ENCODE measurements at places on chromosomes 11 and 22. TPM values are rescaled to one million over a fixed set of nuclear protein-coding genes. Genes with fewer than 3 reads are reported as not detected.

Gene KRTAP5-8
- not detected for polyA plus RNA-seq

Gene TREH
- not detected for polyA plus RNA-seq

Gene OR8D4
- not detected for polyA plus RNA-seq

Gene MIOX
- not detected for polyA plus RNA-seq

DNA sequence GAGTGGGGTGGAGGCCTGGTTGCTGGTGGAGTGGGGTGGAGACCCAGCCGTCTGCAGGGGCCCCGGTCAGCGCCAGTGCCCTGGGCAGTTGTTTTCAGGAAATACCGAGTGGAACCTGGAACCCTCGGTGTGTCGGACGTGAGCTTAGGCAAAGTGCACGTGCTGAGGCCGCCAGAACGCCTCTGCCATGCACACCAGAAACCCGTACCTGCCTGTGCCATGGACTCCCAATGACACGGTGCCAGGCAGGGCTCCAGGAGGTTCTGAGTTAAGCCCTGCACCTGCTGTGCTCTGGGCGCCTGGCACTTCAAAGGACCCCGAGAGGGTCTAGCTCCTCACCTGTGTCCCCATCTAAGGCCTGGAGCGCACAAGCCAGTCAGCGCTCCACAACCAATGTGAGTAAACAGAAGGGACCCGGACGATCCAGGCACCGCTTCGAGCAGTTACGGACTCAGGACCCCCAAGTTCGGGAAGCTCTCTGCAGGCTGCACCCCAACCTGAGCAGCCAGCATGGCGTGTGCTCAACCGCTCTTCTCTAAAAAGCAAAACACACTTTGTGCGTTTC lies 12.3 kb downstream of the TOLLIP start:
- DNase-seq, result no peak
- H3K4me1 ChIP-seq, result peaks cover 5% of the 10 kb centered on the region
- H3K27me3 ChIP-seq, result peaks cover 1% of the 10 kb centered on the region
- H3K36me3 ChIP-seq, result peaks cover 3% of the 10 kb centered on the region

- DNase-seq, result peak; percentile 40
- H3K27ac ChIP-seq, result peak overlapping the region; percentile 96
- H3K4me3 ChIP-seq, result peak overlapping the region; percentile 76
- H3K36me3 ChIP-seq, result no peaks in the 10 kb centered on the region
- peaks cover 26% of the 10 kb centered on the region for H3K4me1 ChIP-seq
- H3K27me3 ChIP-seq, result peaks cover 3% of the 10 kb centered on the region
Measured at GRCh38 chr22:45608763-45609180, 62.9 kb upstream of the ATXN10 start.

GRCh38 chr22:49079743-49080500 lies 747.8 kb downstream of the BRD1 start:
- no peaks in the 10 kb centered on the region for H3K4me1 ChIP-seq
- no peak for DNase-seq
- H3K27me3 ChIP-seq, result no peaks in the 10 kb centered on the region
- H3K27ac ChIP-seq, result peak overlapping the region; percentile 40
- H3K4me3 ChIP-seq, result no peak overlapping the region

- H3K36me3 ChIP-seq, result no peaks in the 10 kb centered on the region
- no peak overlapping the region for H3K27ac ChIP-seq
- peaks cover 33% of the 10 kb centered on the region for H3K4me1 ChIP-seq
Measured at GRCh38 chr22:43011079-43011478, 3.9 kb downstream of the PACSIN2 start.

DNA sequence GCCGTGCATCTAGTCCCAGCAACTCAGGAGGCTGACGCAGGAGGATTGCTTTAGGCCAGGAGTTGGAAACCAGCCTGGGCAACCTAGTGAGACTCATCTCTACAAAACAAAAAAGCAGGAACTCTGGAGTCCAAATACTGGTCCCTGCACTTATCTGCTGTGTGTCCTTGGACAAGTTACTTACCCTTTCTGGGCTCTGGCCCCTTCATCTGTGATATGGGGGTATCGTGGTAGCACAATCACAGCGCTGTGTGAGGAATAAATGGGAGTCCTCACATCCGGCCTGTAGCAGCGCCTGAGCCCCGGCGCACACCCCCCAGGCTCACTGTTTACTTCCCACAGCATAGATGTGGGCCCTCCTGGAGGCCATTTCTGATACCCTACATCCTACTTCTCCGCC lies 44.2 kb upstream of the MYH9 start:
- H3K36me3 ChIP-seq, result no peaks in the 10 kb centered on the region
- H3K27ac ChIP-seq, result no peak overlapping the region
- peaks cover 4% of the 10 kb centered on the region for H3K27me3 ChIP-seq
- no peak overlapping the region for H3K4me3 ChIP-seq
- no peak for DNase-seq

DNA sequence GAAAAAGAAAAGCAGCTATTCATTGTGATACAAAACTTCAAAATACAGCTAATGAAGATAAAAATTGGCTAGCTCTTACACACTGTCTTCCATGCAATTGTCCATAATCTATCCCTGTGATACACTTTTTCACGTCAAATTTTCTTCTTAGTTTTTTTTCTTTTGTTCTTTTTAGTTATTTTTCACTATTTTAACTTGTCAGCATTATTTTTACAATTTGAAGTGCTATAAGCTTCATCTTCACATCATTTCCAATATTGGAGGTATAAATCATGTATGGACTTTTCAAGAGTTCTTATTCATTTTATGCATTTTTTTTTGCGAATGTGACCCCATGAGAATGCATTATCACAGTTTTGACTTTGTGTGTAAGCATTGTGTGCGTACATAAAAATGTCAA lies 4.1 kb downstream of the OR5B17 start:
- no peak overlapping the region for H3K27ac ChIP-seq
- no peaks in the 10 kb centered on the region for H3K36me3 ChIP-seq
- H3K4me1 ChIP-seq, result no peaks in the 10 kb centered on the region

- no peak for DNase-seq
- peaks cover 8% of the 10 kb centered on the region for H3K4me1 ChIP-seq
- peak overlapping the region; percentile 42 for H3K4me3 ChIP-seq
- H3K36me3 ChIP-seq, result no peaks in the 10 kb centered on the region
- H3K27ac ChIP-seq, result no peak overlapping the region
- peaks cover 21% of the 10 kb centered on the region for H3K27me3 ChIP-seq
Measured at GRCh38 chr11:61918251-61918937, 1.0 kb upstream of the RAB3IL1 start.

DNA sequence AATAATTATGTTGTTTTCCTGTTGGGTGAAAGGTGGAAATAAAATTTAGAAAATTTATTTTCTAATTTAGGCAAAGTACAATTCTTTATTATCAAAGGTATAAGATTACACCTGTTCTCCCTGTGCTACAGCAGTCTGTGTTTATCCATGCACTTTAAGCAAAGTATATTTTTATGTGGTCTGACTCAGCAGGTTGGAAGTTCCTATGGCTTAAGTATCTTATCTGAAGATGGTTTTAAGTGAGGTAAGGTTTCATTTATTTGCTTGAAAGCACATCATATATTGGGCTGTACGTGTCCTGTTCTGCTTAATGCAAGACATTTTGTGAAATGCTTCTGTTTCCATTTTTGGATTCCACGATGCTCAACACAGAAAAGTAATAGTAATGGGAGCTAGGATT lies 14.6 kb downstream of the PPME1 start:
- no peak for DNase-seq
- H3K36me3 ChIP-seq, result peaks cover 9% of the 10 kb centered on the region
- peaks cover 4% of the 10 kb centered on the region for H3K4me1 ChIP-seq
- H3K27me3 ChIP-seq, result no peaks in the 10 kb centered on the region
- no peak overlapping the region for H3K27ac ChIP-seq

DNA sequence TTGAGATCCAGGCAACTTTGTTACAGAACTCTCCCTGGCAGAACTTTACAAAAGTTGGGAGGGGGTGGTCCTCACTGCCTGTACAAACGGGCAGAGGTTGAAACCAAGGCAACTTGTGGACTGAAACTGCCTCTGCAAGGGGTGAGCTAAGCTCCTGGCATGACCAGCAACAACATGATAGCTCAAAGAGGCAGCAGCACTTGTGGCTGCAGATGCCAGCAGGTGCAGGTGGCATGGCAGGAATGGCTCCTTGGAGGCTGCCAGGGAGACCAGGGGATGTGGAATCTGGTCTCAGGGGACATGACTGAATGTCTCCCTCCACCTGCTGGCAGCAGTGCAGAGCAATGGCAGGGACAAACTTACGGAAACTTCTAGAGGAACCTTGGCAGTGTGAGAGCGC lies 38.8 kb upstream of the PHF21A start:
- no peak overlapping the region for H3K27ac ChIP-seq
- H3K4me3 ChIP-seq, result no peak overlapping the region
- no peaks in the 10 kb centered on the region for H3K36me3 ChIP-seq
- no peaks in the 10 kb centered on the region for H3K4me1 ChIP-seq
